ELF-1 (cell line): ENCODE measurements at places on chromosomes 11 and 22.

DNA sequence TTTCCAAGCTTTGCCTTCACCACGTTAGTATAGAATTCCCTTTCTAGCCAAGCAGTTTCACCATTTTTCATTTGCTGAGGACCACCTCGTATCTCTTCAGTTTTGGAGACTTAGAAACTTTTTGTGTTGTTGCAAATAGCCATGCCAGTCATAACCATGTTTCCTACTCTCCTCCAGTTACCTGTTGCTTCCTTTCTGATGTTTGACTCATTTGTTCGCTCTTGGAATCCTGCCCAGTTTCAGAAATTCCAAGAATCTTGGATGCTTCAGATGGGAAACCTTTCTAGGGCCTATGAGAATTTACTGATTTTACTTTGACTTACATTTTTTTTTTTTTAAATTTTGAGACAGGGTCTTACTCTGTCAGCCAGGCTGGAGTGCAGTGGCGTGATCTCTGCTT lies 65.4 kb downstream of the PPP6R3 start:
- no peak for DNase-seq

- no peak for DNase-seq
These were observed 62.8 kb upstream of the CTTN start for GRCh38 chr11:70335511-70335910.

- DNase-seq = no peak
These were observed 1165.1 kb downstream of the BRD1 start for GRCh38 chr22:48662476-48663135.

GRCh38 chr11:79074547-79074946 lies 366.3 kb downstream of the TENM4 start:
- DNase-seq = no peak

DNA sequence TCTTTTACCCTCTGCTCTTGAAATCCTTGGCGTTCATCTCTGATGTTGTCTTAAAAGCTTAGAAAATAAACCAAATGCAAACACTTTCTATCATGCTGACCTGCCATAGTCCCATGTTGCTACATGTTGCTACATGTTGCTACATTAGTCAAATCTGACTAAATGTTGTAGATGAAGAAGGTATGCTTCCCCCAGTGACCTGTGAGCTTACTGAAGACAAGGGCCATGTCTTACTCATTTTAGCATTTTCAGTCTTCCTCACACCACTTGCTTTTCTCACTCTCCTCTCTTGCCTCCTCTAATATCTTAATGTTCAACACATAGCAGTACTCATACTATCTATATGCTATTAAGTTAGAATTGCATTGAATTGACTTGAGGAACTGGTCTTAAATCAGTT lies 346.4 kb upstream of the MTNR1B start:
- DNase-seq = no peak

- DNase-seq = no peak
These were observed 111.8 kb downstream of the MPPED2 start for GRCh38 chr11:30474151-30474954.

DNA sequence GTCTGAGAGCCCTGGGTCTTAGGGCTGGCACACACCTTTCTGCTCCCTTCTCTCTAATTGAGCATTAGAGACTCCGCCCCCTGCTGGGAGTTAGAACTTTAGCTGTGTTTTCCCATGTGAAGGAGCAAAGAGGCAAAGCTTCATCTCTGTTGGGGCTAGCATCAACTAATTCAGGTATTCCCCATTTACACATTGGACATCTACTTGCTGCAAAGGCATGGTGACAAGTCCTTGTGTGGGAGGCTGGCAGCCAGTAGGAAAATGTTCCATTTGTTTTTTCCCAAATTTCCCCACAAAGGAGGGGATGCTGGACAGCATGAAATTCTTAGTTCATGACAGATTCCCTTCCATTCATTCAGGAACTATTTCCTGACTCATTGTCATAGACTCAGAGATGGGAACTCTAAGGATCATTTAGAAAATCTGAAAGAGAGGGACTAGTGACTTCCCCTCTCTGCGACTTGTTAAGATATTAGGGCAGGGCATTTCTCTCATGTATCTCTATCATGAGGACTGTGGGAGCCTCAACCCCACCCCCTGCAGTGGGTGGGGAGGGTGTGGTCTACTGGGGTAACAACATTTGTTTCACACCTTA lies 3.6 kb downstream of the CD44 start:
- DNase-seq = no peak

- DNase-seq = no peak
These were observed 33.5 kb upstream of the CD44 start for GRCh38 chr11:35105319-35106079.

- no peak for DNase-seq
These were observed 5.6 kb downstream of the ETS1 start for GRCh38 chr11:128581561-128582272.

GRCh38 chr11:76415073-76415472 lies 29.7 kb upstream of the EMSY start:
- DNase-seq = peak; percentile 10

- DNase-seq = no peak
These were observed 2.2 kb downstream of the APOA1 start for GRCh38 chr11:116835042-116835772.

DNA sequence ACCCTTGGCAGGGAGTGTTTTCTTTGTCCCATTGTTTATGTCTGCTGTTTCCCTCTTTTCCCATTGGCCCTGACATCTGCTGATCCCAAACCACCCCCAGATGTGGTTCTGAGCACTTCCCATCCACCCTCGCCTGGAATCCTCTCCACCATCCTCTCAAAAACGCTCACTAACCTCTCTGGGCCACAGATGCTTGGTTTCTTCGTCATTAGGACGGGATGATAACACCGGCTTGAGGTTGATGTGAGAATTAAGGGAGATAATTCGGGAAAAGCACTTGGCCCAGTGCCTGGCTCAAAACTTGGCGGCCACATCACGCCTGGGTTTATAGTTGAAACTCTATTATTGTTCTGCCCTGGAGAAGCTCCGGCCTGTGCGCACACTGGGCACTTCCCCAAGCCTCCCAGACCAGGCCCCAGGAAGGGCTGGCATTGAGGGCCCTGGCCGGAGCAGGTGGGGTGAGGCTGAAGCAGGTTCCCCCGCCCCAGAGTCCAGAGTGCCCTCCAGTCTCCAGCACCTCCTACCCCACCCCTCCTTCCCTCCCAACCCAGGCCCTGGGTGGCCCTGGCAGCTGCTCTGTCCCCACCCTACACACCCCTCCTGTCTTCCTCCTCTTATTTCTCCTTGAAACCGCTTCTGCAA lies 63.7 kb downstream of the CYTH4 start:
- no peak for DNase-seq

DNA sequence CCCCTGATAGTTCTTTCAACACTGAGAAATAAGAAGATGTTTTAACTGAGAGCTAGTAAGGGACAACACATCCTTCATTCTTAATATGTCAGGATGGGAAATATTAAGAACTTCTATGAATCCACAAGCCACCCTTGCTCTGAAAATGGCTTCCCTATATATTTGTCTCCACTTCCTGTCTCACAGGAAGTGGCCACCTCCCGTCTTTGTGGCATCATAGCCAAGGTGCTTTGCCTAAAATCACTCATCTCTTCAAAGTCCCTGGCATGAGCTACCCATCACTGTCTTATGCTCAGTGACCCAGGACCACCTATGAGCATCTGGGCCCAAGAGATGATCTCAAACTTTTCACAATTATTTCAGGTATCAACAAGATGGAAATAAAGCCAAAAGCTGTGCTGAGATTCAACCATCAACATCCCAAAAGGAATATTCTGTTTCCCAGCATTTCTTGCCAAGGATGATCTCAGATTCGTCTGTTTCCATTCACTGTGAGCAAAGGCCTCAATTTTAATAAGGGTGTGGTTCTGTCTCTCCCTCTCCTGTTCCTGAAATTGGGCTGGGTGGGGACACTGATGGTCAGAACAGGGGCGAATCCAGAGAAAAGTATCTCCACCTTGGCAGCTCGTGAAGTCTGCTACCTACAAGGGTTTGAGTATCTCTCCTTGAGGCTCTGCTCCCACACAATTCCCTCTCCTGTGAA lies 493.9 kb downstream of the MN1 start:
- no peak for DNase-seq

- no peak for DNase-seq
These were observed 51.0 kb downstream of the ANO1 start for GRCh38 chr11:70129051-70129592.

DNA sequence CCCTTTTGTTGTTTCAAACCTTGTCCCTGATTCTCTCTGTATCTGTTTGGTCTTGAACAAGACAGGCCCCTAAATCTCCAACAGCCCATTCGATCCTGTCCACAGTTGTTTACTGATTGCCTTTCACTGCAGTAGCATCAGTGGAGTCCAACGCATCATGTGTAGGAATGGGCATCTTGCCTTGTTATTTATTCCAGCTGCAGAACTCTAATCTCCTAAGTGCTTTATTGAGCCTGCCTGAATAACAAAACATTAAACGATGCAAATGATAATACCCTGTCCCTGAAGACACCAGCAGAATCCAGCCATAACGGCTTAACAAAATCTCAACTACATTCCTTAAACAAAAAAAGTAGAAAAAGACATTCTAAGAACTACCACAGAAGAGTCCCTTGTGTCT lies 50.1 kb downstream of the SLC35F2 start:
- DNase-seq = no peak

DNA sequence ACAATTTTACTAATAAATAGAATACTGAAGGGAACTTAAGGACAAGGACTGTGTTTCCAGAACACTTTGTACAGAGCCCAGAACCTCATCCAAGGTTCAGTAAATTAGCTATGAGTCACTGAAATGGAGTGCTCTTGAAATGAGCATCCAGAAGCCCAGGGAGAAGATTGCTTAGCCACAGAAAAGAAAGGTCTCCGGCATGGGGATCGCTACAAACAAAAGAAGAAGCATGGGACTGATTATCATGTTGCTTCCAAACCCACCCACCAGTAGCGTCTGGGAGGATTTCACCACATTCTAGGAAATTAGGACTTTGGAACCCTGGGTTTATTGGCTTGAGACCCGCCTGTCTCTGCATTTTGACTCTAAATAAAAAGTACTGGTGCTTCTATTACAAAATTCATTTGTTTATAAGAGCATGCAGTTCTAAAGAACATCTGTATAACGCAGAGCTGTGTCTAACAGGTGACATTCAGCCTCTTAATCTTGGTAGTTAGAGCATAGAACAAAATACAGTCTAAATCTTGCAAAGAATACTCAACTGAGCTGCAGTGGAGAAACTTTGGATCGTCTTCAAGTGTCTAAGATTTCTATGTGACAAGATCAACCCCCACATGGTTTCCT lies 35.9 kb upstream of the SESN3 start:
- no peak for DNase-seq

DNA sequence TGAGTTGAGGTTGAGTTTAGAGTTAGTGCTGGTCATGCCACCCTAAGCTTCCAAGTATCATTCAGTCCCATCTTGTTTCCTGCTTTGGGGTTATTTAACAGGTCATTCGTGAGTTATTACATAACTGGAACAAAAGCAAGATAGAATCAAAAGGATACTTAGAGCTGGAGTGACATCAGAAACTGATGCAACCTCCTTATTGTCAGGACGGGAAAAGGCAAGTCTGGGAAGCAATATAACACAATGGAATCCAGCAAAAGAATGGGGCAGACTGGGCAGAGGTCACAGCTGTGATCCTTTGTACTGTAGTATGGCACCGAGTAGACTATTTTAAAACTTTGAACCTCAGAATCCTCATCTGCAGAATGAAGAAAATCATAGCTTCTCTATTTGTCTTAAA lies 4.4 kb upstream of the PRSS23 start:
- DNase-seq = no peak

- no peak for DNase-seq
These were observed 16.8 kb downstream of the DGCR2 start for GRCh38 chr22:19105456-19105855.

DNA sequence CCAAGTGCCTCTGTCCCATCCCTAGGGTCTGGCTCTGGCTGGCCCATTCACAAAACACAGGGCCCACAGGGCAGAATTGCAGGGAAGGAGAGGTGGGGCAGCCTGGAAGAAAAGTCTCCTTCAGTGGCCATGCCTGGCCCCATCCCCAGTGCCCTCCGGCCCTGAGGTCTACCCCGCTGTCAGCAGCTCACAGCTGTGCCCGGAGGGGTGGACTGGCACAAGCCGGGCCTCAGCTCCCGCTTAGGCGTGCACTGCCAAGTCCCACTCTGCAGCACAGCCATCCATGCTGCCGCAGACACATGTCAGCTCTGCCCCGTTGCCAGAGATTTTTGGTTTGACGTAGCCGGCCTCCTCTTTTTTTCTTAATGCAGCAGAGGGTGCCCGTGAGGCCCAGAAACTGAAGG lies 3.9 kb upstream of the SCN2B start:
- peak; percentile 73 for DNase-seq

DNA sequence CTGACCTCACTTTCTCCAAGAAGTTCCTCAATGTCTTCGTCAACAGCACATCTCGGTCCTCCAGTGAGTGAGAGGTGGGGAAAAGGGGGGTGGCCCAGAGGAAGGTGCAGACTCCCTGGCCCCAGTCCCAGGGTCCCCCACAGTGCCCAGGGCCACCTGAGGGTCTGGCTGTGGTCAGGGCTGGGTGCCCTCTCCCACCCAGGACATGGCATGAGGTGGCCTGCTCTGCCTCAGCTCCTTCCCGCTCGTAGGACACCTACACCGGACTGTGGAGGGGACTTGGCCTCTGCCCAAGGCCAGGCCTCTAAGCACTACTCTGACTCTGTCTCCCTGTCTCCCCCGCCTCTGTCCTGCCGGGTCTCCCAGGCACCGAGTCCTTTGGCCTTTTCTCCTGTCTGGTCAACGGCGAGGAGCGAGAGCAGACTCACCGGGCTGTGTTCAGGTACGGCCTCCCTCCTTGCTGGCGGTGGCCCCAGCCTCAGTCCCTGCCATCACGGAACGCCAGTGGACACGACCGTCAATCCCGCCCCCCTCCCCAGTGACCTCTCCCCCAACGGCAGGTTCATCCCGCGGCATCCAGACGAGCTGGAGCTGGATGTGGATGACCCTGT lies 4.5 kb downstream of the MAPK8IP2 start:
- no peak for DNase-seq

GRCh38 chr11:71946144-71946571 lies 17.3 kb downstream of the RNF121 start:
- no peak for DNase-seq

- peak; percentile 44 for DNase-seq
These were observed 328.3 kb upstream of the NARS2 start for GRCh38 chr11:78902771-78903507.

- no peak for DNase-seq
These were observed 20.7 kb downstream of the PLEKHA7 start for GRCh38 chr11:16993495-16993894.

DNA sequence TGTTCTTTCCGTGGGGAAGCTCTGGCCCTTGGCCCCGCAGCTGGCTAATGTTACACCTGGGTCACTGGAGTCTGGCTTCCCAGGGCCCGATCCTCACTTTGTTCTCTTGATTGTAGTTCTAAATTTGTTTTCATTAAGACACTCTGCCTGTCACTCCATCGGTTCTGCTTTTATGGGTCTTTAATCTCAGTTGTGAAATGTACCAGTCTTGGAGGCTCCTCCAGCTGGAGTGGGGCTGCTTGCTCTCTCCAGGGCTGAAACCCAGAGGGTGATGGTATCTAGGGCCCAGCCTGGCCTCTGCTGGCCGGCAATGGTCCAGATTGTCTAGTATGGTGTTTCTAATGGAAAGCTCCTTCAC lies 352.9 kb downstream of the TENM4 start:
- DNase-seq = peak; percentile 58

DNA sequence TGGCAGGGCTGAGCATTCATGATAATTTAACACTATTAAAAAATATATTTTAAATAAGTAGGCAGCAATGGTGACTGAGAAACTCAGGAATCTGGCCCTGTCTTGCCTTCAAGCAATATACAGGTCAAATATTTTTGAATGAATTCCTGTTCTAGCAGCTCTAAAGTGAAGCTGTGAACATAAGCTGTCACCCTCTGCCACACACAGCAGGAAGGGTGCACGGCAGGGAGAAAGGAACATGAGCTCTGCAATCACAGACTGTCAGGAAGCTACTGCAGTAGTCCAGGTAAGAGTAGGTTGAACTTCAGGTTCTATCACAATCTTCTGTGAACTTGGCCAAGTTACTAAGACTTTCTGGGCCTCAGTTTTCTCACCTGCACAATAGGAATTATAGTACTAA lies 114.8 kb downstream of the SERGEF start:
- DNase-seq = no peak
